ENCODE measurements at places on chromosomes 6 and 20.
A peak's percentile ranks its signal among the peaks of the same experiment; 100 is the strongest.

DNA sequence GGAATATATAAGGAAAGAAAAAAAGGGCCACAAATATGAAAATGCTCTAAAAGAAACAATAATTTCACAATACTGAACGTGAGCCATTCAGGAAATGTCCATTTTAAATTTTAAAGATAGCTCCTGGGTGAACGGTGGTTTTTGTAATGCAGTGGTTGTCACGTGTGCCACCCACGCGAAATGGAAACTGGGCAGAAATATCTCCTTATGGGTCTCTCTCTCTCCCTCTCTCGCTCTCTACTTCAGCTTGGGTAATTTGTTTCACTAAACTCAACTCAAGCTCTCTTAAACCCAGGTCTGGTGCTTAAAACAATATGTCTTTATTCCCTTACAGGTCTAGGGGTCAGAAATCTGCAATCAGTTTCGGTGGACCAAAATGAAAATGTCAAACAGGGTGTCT lies 150.8 kb downstream of the OR2B2 start:
- no peak for DNase-seq

GRCh38 chr6:91127752-91128151 lies 540.9 kb upstream of the MAP3K7 start:
- DNase-seq = no peak

DNA sequence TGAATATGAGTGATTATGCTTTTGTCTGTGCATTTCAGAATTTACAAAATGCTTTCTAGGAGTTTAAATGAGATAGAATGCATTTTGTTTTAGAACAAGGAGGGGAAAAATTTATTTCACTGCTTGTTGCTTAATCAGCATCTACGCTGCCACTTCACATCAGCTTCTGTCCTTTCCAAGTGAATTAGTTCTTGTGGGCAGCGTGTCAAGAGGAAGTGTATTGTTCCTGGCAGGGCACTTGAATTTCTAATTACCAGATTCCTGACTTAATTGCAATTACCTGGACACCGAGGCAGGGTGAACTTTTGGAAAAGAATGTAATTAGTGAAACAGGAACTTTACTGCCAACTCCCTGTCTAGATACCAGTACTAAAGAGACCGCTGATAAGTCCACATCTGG lies 263.5 kb downstream of the TMEM242 start:
- no peak for DNase-seq

DNA sequence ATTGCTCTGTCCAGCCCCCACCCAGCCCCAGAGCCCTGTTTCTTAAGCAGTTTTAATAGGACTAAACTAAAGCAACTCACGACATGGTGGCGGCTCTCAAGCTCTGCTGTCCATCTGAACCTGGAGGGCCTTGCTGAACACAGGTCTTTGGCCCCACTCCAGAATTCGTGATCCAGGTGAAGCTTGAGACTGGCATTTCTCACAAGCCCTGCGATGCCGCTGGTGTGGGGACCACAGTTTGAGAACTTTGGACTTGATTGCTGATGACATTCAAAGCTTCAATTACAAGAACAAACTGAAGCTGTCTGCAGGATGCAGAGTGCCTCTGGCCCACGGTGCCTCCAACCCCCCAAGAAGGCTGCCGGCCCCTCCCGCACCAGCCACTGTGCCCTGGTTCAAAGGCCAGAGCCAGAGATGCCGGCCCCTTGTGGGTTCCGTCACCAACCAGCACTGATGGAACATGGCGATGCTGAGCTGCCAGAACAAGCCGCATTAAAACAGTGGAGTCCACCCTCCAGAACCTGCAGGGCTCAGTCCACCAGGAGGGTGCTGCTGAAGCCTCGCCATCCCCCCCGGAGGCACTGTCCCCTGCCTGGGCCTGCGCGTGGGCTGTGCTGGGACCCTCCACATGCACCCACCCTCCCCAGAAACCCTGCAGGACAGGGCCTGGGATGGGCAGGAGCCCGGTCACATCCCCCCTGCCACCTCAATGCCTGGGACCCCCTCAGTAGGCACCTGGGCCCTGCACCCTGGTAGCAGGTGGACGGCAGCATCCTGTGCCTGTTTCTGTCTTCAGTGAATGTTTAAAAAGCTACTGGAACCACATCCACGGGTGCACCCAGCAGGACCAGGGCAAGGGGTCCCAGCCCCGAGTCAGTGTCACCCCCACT lies 101.1 kb downstream of the PSMB1 start:
- no peak for DNase-seq

GRCh38 chr6:28336284-28337120 lies 554 bp upstream of the ZSCAN31 start:
- no peak for DNase-seq

DNA sequence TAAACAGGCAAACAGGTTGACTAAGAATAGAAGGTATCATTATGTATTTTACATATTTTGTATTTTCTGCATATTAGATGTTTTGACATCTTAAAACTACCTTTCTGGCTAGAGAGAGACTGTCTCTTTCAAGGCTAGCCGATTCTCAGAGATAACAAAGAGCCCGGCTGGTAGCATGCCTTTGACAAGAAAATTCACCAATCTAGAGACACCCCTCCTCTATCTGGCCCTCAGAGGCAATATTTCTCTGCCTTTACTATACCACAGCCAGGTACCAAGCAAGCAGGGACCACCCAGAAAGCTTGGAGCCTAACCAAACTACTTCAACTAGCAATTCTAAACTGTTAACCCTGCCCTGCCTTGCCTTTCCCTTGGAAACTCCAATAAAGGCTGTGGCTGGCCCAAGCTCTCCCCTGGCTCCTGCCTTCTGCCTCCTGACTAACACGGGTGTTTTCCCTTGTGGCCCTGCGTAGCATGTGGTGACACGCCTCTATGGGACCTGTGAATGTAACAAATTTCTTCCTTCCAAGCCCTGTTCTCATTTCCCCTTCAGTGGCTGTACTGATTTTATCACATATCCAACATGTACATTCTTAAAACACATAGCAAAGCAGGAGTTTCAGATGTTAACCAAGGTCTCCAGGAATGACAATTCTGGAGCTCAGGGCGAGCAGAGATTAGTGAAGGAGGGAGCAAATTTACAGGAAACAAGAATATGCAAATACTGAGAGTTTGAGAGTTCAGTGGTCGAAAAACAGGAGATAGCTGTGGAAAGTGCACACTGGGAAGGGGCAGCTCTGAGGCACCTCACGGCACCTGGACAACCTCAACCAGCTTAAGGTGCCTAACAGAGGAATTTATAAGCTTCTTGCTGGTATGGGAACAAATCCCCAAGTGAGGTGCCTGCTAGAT lies 120.8 kb downstream of the BACH2 start:
- no peak for DNase-seq

DNA sequence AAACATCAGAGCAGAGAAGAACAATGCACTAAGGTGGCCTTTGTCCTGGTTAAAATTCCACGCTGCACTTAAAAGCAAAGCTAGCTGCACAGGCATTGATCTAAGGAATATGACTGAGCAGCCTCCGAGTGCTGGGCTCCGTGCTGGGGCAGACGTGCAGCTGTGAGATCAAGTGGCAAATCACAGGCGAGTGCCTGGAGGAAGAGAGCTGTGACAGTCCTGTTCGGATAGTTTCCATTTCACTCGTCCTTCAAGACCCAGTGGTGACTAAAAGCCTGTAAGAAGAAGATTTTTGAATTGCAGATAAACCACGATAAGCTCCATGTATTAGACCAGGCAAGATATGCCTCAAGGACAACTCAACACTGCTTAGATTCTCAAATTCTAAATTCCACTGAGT lies 247.9 kb downstream of the ANKRD60 start:
- no peak for DNase-seq

GRCh38 chr20:10505827-10506226 lies 70.7 kb downstream of the SLX4IP start:
- DNase-seq = no peak

- no peak for DNase-seq
These were observed 289.1 kb upstream of the PREP start for GRCh38 chr6:105691971-105692370.

GRCh38 chr20:58111310-58112016 lies 117.0 kb downstream of the ANKRD60 start:
- DNase-seq = no peak

GRCh38 chr6:43835872-43836419 lies 65.9 kb downstream of the VEGFA start:
- DNase-seq = no peak

- DNase-seq = no peak
These were observed 198.4 kb upstream of the TENT5A start for GRCh38 chr6:81950877-81951276.

- DNase-seq = no peak
These were observed 18.8 kb downstream of the TDRD6 start for GRCh38 chr6:46706464-46706863.

- DNase-seq = no peak
These were observed 702.1 kb downstream of the FRK start for GRCh38 chr6:115358616-115359015.

DNA sequence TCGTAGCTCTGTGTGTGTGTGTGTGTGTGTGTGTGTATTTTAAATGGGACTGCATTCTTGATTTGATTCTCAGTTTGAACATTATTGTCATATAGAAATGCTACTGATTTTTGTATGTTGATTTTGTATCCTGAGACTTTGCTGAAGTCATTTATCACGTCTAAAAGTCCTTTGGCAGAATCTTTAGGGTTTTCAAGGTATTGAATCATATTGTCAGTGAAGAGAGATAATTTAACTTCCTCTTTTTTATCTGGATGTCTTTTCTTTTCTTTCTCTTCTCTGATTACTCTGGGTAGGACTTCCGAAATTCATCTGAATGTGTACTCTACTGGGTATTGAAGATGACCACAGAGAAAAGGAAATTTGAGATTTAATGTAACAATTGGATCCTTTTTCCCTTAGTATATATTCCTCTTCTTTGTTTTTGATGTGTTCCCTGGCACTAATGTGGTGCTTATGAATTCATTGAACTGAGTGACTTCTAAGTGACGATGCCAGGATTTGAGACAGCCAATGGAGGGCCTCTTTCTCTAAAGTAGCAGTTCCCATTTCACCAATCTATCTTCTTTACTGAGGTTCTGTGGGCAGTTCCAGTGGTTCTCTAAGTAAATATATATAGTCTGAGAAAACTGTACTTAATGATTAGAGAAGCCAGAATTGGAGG lies 47.6 kb downstream of the TNFAIP3 start:
- DNase-seq = no peak

DNA sequence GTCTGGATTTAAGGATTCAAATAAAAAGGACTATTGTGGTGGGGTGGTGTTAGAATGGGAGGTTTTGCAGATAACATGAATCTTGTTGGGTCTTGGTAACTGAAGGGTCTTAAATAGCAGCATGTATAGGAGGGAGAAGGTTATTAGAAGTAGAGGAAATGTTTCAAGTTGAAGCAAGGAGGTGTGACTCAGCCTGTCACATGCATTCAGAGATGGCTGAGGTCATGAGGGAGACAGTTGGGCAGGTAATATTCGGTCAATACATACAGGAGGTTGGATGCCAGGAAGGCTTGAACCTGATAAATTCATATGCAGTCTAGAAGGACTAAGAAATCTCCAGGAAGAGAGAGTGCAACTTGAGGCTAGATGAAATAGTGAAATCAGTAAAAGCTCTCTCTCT lies 6.1 kb downstream of the KLHL31 start:
- DNase-seq = no peak

DNA sequence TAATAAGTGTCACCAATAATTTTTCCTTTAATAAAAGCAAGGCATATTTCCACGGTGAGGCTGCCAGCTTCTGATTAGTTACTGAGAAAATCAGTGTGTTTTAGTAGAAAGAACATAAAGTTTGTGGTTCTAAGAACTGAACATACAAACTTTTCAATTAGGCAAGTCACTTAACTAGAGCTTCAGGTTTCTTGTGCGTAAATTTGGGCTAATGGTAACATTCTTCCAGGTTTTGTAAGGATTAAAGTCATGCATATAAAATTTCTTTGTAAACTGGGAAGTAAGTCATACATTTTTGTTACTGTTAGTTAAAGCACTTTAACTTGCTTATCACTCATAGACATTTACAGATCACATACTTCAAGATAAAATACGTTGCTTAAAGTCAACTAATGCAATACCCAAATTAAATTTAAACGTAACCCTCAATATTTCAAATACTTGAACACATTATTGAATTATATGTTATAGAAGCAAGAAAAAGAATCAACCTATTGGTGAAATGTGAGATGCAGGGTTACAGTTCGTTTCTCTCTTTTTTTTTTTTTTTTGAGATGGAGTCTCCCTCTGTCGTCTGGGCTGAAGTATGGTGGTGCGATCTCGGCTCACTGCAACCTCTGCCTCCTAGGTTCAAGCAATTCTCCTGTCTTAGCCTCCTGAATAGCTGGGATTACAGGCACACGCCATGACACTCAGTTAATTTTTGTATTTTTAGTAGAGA lies 327.3 kb upstream of the NOX3 start:
- no peak for DNase-seq

GRCh38 chr6:30480536-30481156 lies 8.7 kb upstream of the HLA-E start:
- DNase-seq = peak; percentile 68

DNA sequence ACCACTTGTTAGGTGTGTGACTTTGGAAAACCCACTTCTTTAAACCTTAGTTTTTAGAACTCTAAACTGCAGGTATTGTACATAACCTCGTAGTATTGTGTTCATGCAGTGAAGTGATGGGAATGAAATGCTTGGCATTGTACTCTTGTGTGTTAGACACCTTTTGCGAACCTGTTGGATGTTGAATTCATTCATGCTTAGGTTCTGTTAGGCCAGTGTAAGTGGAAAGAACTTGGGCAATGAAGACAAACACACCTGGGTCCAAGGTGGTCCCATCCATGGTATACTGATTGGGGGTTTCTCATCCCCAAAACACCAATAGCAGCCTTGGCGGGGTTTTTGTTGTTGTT lies 1.2 kb downstream of the ANKRD6 start:
- no peak for DNase-seq

DNA sequence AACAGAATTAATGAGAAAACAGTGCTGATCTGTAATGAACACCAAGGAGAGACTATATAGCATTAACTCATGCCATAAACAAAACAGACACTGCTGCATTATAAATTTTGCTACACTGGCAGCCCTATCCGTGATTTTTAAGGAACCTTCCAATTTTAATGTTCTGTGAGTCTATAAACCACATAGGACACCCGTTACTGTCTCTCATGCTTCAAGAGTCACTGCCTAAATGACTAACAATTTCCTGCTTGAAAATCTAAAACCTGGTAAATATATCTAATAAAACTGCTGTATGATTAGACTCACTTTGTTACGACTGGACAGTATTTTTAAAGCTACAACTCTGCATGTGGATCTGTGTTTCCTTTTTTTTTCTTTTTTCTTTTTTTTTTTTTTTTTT lies 8.7 kb downstream of the CHD6 start:
- DNase-seq = no peak
